Activated CD4-positive, alpha-beta T cell treated with anti-CD3 and anti-CD28 coated beads, Interleukin-2, amount 10 ng/mL, durations not matched to agents 7 days and 5 days (primary cell): ENCODE measurements at places on chromosomes 2 and 18.

DNA sequence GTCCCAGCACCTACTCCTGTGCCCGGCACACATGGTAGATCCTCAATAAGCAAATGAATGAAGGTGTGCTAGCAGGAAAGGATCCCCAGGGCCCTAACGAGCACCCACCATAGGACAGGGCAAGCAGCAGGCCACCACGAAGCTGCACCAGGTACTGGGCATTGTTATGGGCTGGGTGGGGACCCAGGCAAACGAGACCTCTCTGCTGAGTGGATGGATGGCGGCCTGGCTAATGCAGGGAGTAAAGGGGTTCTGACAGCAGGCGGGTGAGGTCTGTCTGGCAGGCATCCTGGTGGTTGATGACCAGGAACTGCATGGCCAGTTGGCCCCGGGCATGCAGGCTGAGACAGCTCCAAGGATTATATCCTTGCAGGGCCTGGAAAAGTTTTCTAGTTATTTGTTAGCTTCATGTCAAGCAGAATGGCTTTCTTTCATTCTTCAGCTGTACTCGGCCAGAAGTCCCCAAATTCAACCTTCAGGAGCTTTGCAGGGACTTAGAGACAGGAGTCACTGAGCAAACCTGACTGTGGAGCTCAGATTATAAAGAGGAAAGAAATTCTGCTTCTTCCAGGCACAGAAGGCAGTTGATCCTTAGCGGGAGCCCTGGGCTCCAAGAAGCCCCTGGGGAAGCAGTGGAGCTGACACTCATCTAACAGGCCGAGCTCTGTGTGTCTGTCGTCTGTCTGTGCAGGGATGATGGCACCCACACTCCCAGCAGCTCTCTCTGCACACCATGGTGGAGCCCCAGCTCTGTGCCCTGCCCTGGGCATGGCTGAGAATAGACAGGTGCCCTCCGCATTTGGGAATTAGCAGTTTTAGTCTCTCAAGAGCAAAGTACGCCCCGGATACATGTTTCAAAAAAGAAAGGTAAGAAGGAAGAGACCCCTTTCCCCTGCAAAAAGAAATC lies 51.2 kb downstream of the SDC1 start:
- no peak for DNase-seq

GRCh38 chr18:39215920-39216319 lies 1650.3 kb upstream of the CELF4 start:
- DNase-seq: no peak

DNA sequence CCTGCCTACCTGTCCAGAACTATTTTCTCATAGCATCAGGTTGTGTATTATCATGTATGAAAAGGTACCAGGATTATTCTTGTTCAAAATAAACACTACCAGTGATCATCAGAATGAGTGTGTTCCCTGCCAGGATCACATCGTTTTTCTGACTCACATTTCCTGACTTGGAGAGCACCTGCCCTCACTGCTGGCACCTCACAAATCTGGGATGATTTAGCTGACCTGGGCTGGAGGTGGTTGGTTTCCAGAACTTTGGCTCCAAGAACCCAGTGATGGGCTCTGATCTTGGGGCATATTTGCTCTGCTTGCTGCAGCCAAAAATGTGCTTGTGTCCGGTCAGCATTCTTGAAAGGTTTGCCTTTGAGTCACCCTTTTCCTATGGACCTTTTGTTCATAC lies 836.3 kb upstream of the ACVR2A start:
- DNase-seq: no peak

GRCh38 chr2:26020231-26020640 lies 13.6 kb upstream of the RAB10 start:
- no peak for DNase-seq

DNA sequence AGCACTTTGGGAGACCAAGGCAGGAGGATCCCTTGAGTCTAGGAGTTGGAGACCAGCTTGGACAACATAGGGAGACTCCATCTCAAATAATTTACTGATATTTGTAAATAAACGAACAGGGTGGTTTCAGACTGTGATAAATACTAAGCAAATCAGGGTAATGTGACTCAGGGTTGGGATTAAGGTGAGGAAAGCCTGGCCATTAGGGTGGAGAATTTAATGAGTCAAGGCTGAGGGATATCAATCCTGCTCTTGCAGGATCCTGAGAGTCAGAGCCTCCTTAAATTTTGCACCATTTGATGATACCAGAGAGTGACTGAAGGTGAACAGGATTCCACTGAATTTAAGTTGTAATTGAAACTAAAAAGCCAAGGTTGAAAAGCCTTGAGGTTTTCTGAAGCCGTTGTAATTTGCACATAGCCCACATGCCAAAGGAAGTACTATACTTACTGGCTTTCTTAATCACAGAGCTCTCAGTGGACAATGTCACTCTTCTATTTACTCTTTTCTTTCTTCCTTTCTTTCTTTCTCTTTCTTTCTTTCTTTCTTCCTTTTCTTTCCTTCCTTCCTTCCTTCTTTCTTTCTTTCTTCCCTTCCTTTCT lies 28.6 kb upstream of the AP1S3 start:
- peak; percentile 33 for DNase-seq

DNA sequence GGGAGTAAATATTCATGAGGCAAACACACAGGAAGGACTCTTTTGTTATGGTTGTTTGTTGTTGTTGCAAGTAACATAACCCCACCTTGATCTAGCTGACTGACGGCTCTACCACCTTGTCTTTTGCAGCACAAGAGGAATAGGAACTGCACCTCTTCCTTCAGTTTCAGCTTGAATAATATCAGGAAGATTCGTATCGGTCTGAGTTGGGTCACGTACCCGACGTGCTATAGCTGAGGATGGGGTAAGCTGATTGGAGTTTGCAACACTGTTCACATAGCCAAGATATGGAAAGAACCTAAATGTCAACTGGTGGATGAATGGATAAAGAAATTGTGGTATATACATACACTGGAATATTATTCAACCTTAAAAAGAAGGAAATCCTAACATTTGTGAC lies 14.5 kb upstream of the IL1RN start:
- no peak for DNase-seq

GRCh38 chr2:236867441-236868260 lies 218.0 kb upstream of the COPS8 start:
- DNase-seq: no peak

- peak; percentile 1 for DNase-seq
Observed at GRCh38 chr2:216205486-216205885, 96.3 kb downstream of the XRCC5 start.

DNA sequence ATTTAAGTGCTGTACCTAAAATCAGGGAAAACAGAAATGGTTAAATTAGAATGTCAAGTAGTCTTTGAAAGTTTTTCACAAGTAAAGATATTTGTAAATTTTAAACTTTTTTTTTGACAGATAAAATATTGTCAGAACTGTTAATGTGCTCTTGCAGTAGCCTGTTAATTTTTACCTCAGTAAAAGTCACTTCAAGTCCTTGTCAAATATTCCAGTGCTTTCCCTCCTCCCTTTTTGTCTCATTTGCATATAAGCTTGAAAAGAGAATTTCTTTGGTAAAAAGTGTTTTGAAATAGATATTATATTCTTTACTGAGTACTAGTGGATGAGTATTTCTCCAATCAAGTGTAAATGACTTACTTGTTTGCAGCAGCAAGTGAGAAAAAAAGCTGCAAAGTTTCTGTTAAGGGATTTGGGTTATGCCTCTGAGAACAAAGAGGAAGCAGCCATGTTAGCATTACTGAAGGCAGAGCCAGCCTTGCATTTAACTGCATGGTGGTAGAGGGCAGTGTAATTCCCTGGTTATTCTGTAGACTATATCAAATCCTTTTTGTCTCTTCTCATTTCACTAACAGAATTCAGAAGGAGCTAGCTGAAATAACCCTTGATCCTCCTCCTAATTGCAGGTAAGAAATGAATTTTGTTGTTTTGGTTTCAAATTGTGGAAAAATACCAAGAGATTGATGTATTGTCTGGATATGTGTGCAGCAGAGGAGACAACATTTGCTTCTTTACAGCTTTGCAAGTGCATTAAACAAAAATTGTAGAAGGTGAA lies 3.2 kb downstream of the UBE2E3 start:
- peak; percentile 41 for DNase-seq

DNA sequence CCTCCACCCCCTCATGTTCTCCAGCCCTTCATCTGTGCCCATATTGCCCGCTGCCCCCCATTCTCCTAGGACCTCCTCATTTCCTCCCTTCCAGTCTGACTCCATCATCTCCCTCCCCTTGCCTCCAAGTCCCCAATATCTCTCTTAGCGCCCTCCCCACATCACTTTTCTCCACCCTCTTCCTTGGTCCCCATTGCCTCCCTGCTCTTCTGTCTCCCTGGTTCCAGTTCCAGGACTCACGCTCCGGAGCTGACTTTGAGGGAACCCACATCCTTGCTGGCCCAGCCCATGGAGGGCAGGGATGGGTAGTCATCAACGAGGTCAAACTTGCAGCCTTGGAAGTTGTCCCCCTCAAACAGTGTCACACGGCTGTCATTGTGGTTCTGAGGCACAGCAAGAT lies 2.6 kb downstream of the CRYBA2 start:
- DNase-seq: no peak

DNA sequence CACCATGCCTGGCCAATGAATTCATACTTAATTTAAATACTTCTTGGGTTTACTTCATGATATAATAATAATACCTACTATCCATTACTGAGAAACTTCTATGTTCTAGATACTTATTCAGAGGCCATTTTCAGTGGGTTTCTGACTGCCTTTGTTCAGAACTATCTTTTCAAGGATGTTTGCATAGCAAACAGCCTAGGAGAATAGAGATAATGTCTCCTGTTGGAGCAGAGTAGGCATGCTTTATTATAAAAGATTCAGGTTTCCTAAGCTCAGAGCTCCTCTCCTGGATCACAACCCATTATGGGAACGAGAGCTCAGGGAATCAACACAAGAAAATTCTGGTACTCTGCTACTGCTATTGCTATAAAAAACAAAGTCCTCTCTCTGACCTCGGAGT lies 11.1 kb downstream of the FASTKD1 start:
- no peak for DNase-seq

DNA sequence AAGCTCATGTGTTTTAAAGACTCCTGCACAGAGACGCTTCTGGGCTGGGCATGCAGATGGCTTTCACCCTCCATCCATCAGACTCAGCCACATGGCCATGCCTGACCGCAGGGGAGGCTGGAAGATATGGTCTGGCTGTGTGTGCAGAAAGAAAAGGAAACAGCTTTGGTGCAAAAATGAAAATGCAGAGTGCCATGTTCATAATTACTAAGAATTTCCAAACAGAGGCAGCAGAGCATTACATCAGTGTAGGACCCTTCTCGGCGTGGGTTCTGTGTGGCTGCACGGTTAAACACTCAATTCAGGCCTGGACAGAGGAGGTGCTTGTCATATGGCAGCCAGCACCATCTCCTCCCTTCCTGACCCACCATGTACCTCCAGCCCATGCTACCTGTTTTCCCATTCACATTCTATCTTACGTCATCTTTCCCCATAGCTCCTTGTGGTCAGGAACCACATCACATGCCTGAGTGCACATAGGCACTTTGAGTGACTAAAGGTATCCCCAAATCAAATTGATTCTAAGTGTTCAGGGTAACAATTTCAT lies 200.3 kb upstream of the ID2 start:
- peak; percentile 45 for DNase-seq

DNA sequence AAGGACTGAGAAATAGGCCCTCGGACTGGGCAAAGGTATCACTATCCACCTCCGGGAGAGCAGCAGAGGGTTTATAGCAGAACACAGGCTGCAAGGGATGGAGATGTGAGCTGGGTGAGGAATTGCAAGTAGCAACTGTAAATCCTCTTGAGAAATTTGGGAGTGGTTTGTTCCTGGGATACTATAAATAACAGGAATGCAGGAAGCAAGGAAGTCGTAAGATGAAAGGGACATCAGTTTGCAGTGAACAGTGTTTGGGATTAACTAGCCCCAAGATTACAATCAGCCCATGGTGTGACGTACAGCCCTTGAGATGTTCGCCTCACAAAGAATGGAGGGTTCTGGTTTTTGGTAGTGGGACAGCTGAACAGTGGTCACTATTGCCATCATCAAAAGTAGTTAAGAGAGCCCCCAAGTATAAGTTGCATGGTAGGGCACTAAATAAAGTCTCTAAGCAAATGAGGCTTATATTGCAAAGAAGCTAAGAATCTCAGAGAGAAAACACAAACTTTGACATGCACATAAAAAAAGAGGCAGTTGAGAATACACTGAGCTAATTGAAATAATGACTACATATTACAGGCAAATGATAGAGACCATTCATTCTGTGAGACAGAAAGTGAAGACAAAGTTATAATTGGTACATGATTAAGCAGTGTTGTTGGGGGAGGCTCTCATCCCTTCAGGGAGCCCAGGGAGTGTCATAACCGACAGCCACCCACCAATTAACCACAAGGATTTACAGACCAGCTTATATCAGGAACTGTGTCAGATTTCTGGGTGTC lies 362.5 kb upstream of the ACVR2A start:
- no peak for DNase-seq

DNA sequence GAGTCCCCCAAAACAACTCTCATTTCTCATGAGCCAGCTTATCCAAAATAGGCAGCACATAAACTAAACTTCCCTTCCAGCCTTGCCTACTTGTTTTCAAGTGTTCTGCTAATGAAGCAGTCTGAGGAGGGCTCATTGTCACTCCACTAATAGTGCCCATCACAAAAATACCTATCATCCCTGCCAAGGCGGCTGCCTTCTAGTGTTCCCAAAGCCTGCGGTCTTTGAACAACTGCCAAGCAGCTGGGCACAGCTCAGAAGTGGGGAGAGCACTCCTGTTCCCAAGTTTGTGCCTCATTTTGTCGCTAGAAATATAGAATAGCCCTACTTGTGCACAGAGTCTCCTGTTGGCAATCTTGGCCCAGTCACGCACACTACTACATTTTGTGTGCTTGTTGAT lies 50.3 kb downstream of the DTNA start:
- no peak for DNase-seq

DNA sequence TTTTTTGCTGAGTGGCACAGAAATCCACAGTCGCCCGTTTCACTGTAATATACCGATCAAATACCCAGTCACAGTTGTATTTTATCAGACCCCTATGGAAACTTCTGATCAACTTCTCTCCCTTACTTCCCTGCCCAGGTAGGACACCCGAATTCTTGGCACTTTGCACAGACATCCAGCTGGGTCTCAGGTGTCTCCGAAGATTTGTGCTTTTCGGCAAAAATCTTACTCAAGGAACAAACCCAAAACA lies 596 bp downstream of the MREG start:
- DNase-seq: no peak

GRCh38 chr2:31335921-31336585 lies 78.5 kb downstream of the XDH start:
- no peak for DNase-seq

- DNase-seq: no peak
Observed at GRCh38 chr2:157903626-157904025, 27.5 kb upstream of the ACVR1 start.

DNA sequence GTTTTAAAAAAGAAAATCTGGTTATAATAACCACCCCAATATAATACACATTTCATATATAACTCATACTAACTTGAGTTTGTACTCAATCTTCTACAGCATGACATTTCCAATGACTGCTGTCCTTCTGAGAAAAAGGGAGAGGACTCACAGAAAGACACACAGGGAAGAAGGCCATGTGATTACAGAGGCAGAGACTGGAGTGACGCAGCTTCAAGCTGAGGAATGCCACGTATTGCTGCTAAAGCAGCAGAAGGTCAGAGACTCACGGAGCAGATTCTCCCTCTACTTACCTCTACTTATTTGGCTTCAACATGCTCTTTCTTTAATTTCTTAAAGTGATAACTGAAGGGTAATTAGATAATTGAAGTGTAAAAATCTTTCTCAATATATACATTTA lies 753.5 kb upstream of the PKDCC start:
- no peak for DNase-seq

GRCh38 chr2:133338224-133338623 lies 230.0 kb downstream of the NCKAP5 start:
- no peak for DNase-seq

- no peak for DNase-seq
Observed at GRCh38 chr18:22935431-22935830, 2.3 kb downstream of the RBBP8 start.
